ENCODE measurements at places on chromosomes 16 and 17. TPM values are rescaled to one million over a fixed set of nuclear protein-coding genes. Genes with fewer than 3 reads are reported as not detected.

The SPN gene
- total RNA-seq = not detected

- H3K27ac ChIP-seq = no peak overlapping the region
- peaks cover 6% of the 10 kb centered on the region for H3K36me3 ChIP-seq
- no peaks in the 10 kb centered on the region for H3K4me1 ChIP-seq
- H3K4me3 ChIP-seq = no peak overlapping the region
Measured at GRCh38 chr17:54992797-54993639, 24.5 kb downstream of the STXBP4 start.

DNA sequence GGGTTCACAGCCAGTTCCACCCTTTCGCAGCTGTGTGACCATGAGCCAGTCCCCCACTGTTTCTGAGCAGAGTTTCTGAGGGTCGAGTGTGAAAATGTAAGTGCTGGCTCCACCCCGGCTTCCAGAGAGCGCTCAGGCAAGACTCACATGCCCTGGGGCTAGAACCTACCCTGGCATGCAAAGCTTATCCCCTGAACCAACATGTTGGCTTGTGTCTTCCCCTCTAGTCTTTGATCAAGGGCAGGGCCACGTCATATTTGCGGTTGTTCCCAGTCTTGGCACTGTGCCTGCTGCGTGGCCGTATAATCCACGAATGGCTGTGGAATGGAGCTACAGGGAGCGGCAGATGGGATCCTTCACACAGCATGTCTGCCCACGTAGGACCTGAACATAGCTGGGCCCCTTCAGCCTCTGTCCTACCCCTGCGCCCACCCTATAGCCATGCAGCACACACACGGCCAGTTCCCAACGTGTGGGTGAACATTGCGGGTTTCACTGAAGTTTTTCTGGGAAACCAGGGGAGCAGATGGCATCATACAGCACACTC is 84.8 kb downstream of the MRM1 start:
- no peak overlapping the region for H3K4me3 ChIP-seq
- peaks cover 5% of the 10 kb centered on the region for H3K27me3 ChIP-seq
- H3K27ac ChIP-seq = no peak overlapping the region
- no peak for DNase-seq
- no peaks in the 10 kb centered on the region for H3K36me3 ChIP-seq

- H3K4me1 ChIP-seq = no peaks in the 10 kb centered on the region
- H3K4me3 ChIP-seq = no peak overlapping the region
- H3K27ac ChIP-seq = no peak overlapping the region
- no peak for DNase-seq
Measured at GRCh38 chr17:2929881-2930533, 133.4 kb downstream of the OR1D5 start.

DNA sequence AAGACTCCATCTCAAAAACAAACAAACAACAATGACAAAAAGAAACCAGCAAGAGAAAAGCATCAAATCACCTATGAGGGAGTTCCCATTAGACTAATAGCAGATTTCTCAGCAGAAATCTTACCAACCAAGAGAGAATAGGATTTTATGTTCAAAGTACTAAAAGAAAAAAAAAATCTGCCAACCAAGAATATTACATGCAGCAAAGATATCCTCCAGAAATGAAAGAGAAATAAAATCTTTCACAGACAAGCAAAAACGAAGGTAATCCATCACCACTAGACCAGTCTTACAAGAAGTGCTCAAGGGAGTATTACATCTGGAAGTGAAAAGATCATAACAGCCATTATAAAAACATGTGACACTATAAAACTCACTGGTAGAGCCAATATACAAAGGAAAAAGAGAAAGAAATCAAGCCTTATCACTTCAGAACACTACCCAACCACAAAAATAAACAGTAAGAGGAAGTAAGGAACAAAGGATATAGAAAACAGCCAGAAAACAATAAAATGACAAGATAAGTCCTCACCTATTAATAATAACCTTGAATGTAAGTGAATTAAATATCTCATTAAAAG is 66.3 kb downstream of the STX8 start:
- no peaks in the 10 kb centered on the region for H3K36me3 ChIP-seq
- no peak overlapping the region for H3K4me3 ChIP-seq
- no peaks in the 10 kb centered on the region for H3K27me3 ChIP-seq
- H3K4me1 ChIP-seq = peaks cover 30% of the 10 kb centered on the region

- H3K27me3 ChIP-seq = no peaks in the 10 kb centered on the region
- H3K4me1 ChIP-seq = peaks cover 34% of the 10 kb centered on the region
- H3K27ac ChIP-seq = peak overlapping the region; percentile 73
- no peak overlapping the region for H3K4me3 ChIP-seq
- DNase-seq = no peak
Measured at GRCh38 chr17:57406981-57407286, 150.6 kb downstream of the MSI2 start.

DNA sequence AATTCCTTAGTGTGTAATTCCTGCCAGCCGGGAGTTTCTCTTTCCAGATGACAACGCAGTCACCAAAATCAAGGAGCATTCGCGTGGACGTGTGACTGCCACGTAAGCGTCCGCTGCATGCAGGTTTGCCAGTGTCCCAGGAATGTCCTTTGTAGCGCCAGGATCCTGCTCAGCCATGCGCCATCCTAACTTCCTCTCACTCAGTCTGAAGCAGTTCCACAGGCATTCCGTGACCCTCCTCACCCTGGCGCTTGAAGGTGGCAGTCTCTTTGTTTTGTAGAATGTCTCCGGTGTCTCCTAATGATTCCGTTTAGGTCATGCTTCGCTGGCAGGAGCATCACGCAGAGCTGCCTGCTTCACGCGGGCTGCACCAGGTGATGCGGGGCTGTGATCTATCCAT is 88.6 kb downstream of the RPTOR start:
- H3K27me3 ChIP-seq = no peaks in the 10 kb centered on the region
- DNase-seq = no peak
- H3K4me3 ChIP-seq = no peak overlapping the region
- no peaks in the 10 kb centered on the region for H3K4me1 ChIP-seq
- 0 out of 2 replicates have a peak, but pooled peaks cover 5% of the 10 kb centered on the region for H3K36me3 ChIP-seq

- no peaks in the 10 kb centered on the region for H3K27me3 ChIP-seq
- H3K27ac ChIP-seq = no peak overlapping the region
- peaks cover 4% of the 10 kb centered on the region for H3K36me3 ChIP-seq
- no peak for DNase-seq
- peaks cover 10% of the 10 kb centered on the region for H3K4me1 ChIP-seq
Measured at GRCh38 chr17:57966246-57966645, 11.0 kb upstream of the CUEDC1 start.

GRCh38 chr17:49546546-49547535 is 28.8 kb upstream of the NXPH3 start:
- H3K4me1 ChIP-seq = no peaks in the 10 kb centered on the region
- no peaks in the 10 kb centered on the region for H3K27me3 ChIP-seq
- H3K36me3 ChIP-seq = no peaks in the 10 kb centered on the region
- no peak overlapping the region for H3K27ac ChIP-seq
- no peak overlapping the region for H3K4me3 ChIP-seq

DNA sequence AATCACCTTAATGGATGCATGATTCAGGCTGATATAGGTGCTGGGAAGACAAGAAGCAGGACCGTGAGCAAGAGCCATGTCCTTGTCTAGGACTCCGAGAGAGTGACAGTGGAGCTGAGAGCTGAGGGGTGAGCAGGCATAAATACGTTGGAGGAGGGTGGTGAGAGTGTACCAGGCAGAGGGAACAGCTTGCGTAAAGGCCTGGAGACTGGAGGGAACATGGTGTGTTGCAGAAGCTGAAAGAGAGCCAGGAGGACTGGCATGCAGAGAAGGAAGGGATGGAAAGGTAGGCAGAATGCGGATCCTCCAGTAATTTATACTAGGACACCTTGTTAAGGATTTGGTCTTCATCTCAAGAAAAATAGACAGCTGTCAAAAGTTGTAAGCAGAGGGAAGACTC is 653.2 kb downstream of the HS3ST4 start:
- H3K27me3 ChIP-seq = no peaks in the 10 kb centered on the region
- no peak for DNase-seq
- H3K4me1 ChIP-seq = no peaks in the 10 kb centered on the region
- no peak overlapping the region for H3K4me3 ChIP-seq
- H3K36me3 ChIP-seq = no peaks in the 10 kb centered on the region

GRCh38 chr16:83272843-83273242 is 534.9 kb upstream of the HSBP1 start:
- H3K36me3 ChIP-seq = no peaks in the 10 kb centered on the region
- no peak for DNase-seq
- no peaks in the 10 kb centered on the region for H3K27me3 ChIP-seq
- H3K4me3 ChIP-seq = no peak overlapping the region

DNA sequence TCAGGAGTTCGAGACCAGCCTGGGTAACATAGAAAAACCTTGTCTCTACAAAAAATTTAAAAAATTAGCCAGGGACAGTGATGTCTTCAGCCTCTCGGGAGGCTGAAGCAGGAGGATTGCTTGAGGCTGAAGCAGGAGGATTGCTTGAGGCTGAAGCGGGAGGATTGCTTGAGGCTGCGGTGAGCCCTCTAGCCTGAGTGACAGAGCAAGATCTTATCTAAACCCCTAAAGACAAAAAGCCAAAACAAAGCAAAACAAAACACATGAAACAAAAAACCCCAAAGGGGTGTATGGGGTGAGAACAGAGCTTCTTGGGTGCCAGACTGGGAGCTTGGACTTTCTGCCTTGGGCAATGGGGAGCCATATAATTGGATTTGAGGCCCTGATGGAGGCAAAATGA is 2.6 kb downstream of the SPNS3 start:
- no peaks in the 10 kb centered on the region for H3K4me1 ChIP-seq
- H3K27ac ChIP-seq = no peak overlapping the region
- no peak overlapping the region for H3K4me3 ChIP-seq
- DNase-seq = no peak

- H3K27ac ChIP-seq = no peak overlapping the region
- H3K4me1 ChIP-seq = peaks cover 17% of the 10 kb centered on the region
- DNase-seq = no peak
- H3K27me3 ChIP-seq = no peaks in the 10 kb centered on the region
- peaks cover 28% of the 10 kb centered on the region for H3K36me3 ChIP-seq
Measured at GRCh38 chr17:600576-601243, 113.9 kb downstream of the VPS53 start.

The TBC1D3L gene
- not detected for total RNA-seq

The B4GALNT2 gene
- 0.06 TPM for total RNA-seq

- no peak overlapping the region for H3K4me3 ChIP-seq
- H3K27me3 ChIP-seq = no peaks in the 10 kb centered on the region
- no peak overlapping the region for H3K27ac ChIP-seq
- H3K36me3 ChIP-seq = peaks cover 50% of the 10 kb centered on the region
Measured at GRCh38 chr17:51015145-51015558, 105.5 kb downstream of the SPAG9 start.

DNA sequence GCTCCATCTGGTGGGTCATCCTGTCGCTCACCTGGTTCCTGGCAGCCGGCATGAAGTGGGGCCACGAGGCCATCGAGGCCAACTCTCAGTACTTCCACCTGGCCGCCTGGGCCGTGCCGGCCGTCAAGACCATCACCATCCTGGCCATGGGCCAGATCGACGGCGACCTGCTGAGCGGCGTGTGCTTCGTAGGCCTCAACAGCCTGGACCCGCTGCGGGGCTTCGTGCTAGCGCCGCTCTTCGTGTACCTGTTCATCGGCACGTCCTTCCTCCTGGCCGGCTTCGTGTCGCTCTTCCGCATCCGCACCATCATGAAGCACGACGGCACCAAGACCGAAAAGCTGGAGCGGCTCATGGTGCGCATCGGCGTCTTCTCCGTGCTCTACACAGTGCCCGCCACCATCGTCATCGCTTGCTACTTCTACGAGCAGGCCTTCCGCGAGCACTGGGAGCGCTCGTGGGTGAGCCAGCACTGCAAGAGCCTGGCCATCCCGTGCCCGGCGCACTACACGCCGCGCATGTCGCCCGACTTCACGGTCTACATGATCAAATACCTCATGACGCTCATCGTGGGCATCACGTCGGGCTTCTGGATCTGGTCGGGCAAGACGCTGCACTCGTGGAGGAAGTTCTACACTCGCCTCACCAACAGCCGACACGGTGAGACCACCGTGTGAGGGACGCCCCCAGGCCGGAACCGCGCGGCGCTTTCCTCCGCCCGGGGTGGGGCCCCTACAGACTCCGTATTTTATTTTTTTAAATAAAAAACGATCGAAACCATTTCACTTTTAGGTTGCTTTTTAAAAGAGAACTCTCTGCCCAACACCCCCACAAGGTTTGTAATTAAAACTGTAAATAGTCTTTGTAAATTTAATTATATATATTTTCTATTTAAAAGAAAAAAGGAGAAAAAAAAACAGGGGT is 1.7 kb downstream of the FZD2 start:
- H3K27me3 ChIP-seq = no peaks in the 10 kb centered on the region
- H3K27ac ChIP-seq = no peak overlapping the region
- DNase-seq = no peak
- H3K4me3 ChIP-seq = peak overlapping the region; percentile 49
- H3K36me3 ChIP-seq = peaks cover 24% of the 10 kb centered on the region
- peaks cover 50% of the 10 kb centered on the region for H3K4me1 ChIP-seq

GRCh38 chr16:66154801-66155200 is 211.7 kb upstream of the CDH5 start:
- DNase-seq = no peak
- H3K27me3 ChIP-seq = no peaks in the 10 kb centered on the region
- no peaks in the 10 kb centered on the region for H3K36me3 ChIP-seq
- peaks cover 44% of the 10 kb centered on the region for H3K4me1 ChIP-seq

DNA sequence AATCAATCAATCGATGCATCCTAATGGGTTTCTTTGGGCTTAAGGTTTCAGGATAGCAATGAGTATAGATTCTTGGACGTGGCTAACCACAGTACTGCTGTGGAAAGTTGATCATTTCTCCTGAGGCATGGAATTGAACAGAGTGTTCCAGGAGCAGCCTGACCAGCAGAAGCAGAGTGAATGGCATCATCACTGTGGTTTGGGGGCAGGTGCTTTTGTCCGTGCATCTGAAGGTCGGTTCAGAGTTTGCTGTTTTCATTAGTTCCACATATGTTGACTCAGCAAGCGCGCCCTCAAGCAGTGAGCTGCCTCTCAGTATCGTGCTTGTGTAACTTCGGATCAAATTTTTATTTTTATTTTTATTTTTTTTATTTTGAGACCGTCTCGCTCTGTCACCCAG is 24.9 kb downstream of the KIAA0513 start:
- peaks cover 30% of the 10 kb centered on the region for H3K4me1 ChIP-seq
- no peaks in the 10 kb centered on the region for H3K36me3 ChIP-seq
- DNase-seq = no peak

DNA sequence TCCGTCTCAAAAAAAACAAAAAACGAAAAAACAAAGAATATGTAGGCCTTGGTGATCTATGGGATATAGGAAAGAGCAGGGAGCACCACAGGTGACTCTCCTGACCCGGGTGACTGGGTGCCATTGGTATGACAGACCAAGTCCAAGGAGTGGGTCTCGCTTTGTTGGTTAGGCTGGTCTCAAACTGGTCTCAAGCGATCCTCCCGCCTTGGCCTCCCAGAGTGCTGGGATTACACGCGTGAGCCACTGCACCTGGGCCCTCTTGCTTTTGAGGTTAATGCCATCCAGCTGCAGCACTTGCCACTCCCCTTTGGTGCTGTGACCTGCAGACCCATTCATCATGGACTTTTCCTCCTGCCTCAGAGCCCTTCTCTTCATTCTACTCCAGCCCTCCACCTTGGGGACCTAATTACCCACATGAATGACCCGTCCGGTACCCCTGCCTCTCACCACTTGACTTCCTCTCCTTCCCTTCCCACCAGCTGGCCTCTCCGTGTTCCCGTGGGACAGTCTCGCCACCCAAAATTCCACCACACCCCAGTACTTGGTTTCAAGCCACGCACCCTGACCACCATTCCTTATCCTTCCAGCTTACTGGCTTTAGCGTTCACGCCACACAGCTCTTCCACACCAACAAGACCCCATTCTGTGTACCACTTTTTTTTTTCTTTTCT is 3.2 kb upstream of the UBE2G1 start:
- no peak overlapping the region for H3K4me3 ChIP-seq
- H3K4me1 ChIP-seq = peaks cover 4% of the 10 kb centered on the region
- no peaks in the 10 kb centered on the region for H3K27me3 ChIP-seq
- no peak for DNase-seq

GRCh38 chr17:75572713-75573539 is 14.7 kb upstream of the MYO15B start:
- no peak overlapping the region for H3K4me3 ChIP-seq
- no peak for DNase-seq
- no peaks in the 10 kb centered on the region for H3K4me1 ChIP-seq

Measured in SJSA1 (cell line).